ENCODE measurements at places on chromosomes 6 and 20.

- no peak for DNase-seq
Measured at GRCh38 chr20:41154436-41155176, 17.3 kb downstream of the PLCG1 start.

DNA sequence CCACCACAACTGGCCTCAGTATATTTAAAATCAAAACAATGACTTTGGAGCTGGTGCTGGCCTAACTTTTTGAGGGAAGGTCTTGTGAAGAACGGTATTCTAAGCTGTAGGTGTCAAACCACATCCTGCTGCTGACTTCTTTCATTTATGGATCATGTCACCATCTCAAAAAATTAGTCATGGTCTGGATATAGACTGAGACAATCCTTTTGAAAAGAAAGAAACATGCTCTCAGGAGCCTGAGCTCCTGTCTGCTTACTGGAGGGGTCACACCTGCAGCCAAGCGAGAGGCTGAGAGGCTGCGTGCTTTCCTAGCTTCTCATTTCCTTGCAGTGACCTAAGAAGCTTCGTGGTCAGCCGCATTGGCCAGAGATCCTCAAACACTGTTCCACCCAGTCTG lies 55.2 kb downstream of the TIAM2 start:
- peak; percentile 29 for DNase-seq

DNA sequence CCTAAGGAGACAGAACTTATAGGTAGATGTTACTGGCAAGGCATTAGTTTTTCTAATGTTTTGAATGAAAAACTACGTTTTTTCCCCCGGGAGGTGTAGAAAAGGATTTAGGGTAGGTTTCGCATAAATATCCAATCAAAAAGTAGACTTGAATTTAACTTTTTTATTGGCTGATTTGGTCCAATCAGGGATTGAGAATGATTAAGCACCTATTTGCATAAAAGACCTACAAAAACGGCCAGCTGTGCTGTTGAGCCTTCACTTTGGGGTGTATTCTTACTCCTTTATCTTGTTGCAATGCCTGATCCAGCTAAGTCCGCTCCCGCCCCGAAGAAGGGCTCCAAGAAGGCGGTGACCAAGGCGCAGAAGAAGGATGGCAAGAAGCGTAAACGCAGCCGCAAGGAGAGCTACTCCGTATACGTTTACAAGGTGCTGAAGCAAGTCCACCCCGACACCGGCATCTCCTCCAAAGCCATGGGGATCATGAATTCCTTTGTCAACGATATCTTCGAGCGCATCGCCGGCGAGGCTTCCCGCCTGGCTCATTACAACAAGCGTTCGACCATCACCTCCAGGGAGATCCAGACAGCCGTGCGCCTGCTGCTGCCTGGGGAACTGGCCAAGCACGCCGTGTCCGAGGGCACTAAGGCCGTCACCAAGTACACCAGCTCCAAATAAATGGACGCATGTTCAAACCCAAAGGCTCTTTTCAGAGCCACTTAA lies 113.5 kb upstream of the BTN3A2 start:
- no peak for DNase-seq

DNA sequence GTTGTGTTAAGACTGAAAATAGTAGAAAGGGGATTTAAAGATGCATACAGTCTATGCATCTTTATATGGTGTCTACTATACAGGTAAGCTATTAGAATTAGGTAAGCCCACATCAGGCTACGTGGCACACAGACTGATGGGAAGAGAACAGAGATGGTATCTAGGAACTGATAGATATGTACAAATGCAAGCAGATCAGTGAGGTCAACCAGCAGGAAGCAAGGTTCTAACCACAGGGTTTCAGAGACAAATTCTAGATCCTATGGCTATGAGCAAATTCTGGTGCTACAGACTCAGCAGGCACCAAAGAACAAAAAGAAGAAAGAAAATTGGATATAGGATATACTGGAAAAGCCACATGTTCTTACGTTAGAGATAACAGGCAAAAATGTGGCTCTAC lies 110.6 kb downstream of the TRDN start:
- no peak for DNase-seq

GRCh38 chr6:107809966-107810365 lies 14.1 kb downstream of the SCML4 start:
- DNase-seq, result no peak

GRCh38 chr6:91852252-91852651 lies 1265.4 kb upstream of the MAP3K7 start:
- no peak for DNase-seq

DNA sequence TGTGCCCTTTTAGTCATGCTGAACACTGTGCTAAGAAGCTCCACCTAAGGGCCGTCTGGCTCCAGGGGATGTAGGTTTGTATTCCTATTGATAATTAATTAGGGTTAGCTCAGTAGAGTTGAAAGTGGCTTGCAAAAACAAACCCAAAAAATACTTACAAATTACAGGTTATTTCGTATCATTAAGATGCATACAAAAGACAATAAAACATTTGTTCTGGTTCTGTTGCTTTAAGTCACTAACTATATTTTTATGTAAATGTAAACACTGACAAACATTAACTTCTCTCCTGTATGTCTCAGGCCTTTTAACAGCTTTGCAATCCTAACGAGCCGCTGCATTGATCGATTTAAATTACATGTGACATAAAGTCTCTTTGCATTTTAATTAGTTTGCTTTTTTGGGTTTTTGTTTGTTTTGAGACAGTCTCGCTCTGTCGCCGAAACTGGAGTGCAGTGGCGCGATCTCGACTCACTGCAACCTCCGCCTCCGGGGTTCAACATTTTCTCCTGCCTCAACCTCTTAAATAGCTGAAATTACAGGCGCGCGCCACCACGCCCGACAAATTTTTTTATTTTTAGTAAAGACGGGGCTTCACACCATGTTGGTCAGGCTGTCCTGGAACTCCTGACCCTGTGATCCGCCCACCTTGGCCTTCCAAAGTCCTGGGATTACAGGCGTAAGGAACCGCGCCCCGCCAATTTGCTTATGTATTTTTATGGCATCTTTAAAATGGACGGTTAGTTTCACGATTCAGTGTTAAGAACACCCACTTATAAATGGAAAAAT lies 110.9 kb downstream of the HFE start:
- DNase-seq, result no peak

GRCh38 chr6:79546186-79546585 lies 9.0 kb upstream of the LCA5 start:
- DNase-seq, result no peak

- DNase-seq, result no peak
Measured at GRCh38 chr6:37192666-37193065, 22.7 kb downstream of the PIM1 start.

DNA sequence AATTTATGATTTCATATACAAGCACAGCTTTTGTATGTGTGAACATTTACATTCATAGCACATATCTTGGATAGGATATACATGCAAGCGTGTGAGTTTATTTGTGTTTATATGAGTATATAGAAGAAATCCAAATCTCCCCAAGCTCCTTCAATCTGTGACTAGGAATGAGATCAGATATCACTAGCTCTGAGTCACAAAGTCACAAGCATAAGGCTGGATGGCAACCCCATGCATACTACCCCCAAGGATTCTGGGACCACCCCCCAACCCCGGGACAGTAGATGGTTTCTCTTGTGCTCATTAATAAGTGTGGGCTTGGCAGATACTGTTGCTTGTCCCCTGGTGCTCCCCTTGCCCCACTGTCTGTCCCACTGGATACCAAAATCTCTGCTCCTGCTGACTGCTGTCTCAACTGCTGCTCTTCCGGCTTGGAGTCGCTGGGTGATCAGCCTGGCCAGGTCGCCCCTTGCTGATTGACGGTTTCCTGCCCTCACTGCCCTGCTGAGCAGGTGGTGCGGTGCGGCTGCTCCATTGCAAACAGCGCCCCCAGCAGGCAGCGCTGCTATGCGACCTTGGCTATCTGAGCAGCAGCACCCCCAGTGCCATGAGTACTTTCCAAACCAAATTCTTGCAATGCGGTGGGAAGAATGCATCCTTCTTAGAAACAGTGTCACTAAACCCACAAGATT lies 279.4 kb downstream of the CD83 start:
- DNase-seq, result no peak

- DNase-seq, result no peak
Measured at GRCh38 chr20:50272724-50273446, 82.3 kb downstream of the CEBPB start.

DNA sequence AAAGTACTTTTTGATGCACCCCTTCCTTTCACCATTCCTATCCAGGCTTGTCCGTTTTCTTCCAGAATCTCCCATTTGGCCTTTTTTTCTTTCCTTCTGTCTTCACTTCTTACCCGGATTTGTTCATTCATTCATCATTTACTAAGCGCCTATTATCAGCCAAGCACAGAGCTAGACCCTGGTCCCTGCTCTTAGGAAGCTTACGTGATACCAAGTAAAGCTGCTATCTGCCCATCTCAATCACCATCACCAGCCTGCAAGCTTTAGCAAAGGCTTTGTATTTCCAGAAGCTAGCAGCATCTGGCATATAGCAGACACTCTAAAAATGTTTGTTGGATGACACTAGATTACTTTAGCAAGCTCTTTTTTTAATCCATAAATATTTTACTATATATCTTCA lies 4.8 kb downstream of the NDRG3 start:
- no peak for DNase-seq

- no peak for DNase-seq
Measured at GRCh38 chr6:132282696-132283095, 118.6 kb downstream of the MOXD1 start.

DNA sequence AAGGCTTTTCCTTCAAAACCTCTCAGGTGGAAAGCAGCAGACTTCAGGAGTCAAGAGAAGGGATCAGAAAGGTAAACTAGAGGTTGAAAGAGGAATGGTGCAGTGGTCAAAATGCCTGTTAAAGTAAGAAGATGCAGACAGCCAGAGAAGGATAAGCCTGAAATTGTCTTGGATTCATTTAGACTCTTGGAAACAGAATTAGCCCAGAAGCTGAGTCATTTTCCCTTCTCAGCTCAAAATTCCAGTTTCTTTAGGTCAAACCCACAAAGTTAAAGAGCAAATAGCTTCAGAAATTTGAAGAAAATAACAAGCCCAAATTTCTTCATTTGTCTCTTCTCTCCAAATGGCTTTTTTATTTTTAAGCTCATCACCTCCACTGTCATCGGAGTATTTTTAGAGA lies 73.9 kb downstream of the DHX35 start:
- DNase-seq, result no peak

GRCh38 chr6:150641398-150642139 lies 41.9 kb downstream of the PLEKHG1 start:
- no peak for DNase-seq

GRCh38 chr20:61770113-61770585 lies 295.5 kb downstream of the TAF4 start:
- no peak for DNase-seq

GRCh38 chr6:87830907-87831306 lies 128.9 kb upstream of the AKIRIN2 start:
- no peak for DNase-seq

- no peak for DNase-seq
Measured at GRCh38 chr6:35024551-35025054, 116.5 kb downstream of the TCP11 start.

DNA sequence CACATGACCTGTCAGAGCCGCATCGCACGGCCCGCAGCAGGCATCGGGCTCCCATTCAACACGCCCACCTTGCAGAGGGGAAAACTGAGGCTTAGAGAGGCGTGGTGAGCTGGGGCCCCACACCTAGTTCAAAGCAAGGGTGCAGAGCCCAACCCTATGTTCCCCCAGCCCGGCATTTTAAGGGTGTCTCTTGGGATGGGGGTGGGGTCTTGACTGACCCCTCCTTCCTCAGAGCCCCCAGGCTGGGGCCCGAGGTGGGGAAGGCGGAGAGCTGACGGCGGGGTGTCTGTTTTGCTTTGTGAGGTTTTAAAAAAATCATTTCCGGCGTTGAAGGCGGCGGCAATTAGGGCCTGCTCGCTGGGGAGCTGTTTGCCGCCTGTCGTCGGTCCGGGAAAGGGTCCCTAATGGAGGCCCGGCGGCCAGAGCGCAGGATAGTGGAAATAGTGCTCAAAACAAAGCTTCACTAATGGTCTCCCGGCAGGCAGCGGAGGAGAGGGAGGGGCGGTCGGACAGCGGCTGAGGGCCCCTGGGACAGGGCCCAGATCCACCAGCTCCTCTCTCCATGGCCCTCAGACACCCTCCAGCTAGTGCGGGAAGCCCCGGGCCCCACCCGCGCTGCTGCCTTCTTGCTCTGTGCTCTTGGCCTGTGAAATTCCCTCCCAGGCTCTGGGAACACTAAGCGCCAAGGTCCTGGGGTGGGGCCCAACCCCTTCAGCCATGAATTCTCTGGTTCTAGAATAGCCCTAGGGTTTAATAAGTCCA lies 11.9 kb downstream of the VSTM2L start:
- no peak for DNase-seq

GRCh38 chr6:11947063-11947462 lies 65.0 kb upstream of the HIVEP1 start:
- DNase-seq, result no peak

- no peak for DNase-seq
Measured at GRCh38 chr6:31775633-31776484, 1.3 kb downstream of the VWA7 start.

GRCh38 chr6:159939591-159940016 lies 29.3 kb upstream of the IGF2R start:
- DNase-seq, result no peak

GRCh38 chr6:111987295-111987694 lies 66.6 kb upstream of the CCN6 start:
- DNase-seq, result no peak

GRCh38 chr6:111652156-111652555 lies 46.5 kb upstream of the TRAF3IP2 start:
- DNase-seq, result no peak

- no peak for DNase-seq
Measured at GRCh38 chr6:111536910-111537527, 54.0 kb upstream of the REV3L start.

- no peak for DNase-seq
Measured at GRCh38 chr6:12963567-12963966, 247.0 kb downstream of the PHACTR1 start.

DNA sequence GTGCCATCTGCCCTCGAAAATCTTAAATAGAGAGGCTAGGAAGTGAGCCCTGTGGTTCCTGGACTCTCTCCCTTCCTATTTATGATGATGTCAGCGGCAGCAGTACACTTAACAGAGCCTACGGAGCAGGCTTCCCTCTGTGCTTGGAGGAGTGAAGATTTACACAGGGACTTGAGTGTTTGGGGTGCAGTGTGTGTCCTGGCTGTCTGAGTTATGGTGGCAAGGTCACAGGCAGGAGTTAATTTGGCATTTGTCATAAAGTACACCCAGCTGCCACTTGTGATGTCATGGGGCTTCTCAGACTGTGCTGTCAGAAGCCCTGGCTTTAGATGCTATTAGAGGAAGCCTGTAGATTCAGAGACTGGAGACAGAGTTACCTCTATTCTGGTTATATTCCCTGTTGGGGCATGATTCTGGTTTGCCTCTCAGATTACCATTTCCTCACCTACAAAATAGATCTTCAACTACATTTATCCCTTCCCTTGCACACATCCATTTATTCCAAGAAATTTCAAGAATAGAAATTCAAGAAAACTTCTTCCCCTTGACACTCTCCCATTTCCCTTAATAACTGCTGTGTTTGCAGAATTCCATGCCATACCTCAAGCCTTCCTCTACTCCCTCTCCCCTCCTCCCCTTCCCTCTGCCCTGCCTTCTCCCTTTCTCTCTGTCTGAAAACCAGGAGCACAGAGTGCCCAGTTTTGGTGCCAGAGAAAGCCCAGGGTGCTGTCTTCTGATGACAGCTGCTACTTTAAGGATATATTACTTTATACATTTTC lies 72.1 kb downstream of the SLC24A3 start:
- no peak for DNase-seq

Measured in stimulated activated CD4-positive, alpha-beta T cell treated with anti-CD3 and anti-CD28 coated beads, TNF-alpha, amount 100 ng/mL, for 48 hours (primary cell).